Renal pelvis (tissue), 12 donors: ENCODE measurements at places on chromosomes 3 and 15. TPM values are rescaled to one million over a fixed set of nuclear protein-coding genes. Genes with fewer than 3 reads are reported as not detected.
A peak's percentile ranks its signal among the peaks of the same experiment; 100 is the strongest.

The ITGA11 gene
- polyA plus RNA-seq = 2.3 TPM

The CLRN1 gene
- not detected for polyA plus RNA-seq

DNA sequence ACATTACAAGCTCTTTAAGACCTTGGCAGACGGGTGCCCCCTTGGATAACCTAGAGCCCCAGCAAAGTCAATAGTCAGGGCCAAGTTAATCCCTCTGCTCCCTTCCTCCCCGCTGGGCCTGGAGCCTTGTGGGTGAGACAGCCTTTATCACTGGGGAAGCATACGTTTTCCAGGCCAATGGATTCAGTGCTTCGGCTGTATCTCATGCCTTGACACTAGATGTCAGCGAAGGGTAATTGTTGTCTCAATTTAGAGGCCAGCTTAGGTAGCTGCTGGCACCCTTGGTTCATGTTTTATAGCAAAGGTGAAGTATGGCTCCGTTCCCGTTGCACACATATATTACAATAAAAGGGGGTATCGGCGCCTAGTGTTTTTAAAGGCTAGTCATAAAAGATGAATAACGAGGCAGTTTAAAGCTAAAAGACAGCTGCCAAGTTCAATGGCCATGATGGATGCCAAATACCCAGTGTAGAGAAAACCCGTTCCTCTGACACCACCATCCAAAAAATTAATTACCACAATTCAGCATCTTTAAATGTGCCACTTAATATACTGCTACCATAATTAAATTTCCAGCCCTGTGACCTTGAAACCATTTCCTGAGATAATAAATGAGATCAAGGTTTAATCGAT is 52.3 kb upstream of the BNIP2 start:
- DNase-seq = no peak

DNA sequence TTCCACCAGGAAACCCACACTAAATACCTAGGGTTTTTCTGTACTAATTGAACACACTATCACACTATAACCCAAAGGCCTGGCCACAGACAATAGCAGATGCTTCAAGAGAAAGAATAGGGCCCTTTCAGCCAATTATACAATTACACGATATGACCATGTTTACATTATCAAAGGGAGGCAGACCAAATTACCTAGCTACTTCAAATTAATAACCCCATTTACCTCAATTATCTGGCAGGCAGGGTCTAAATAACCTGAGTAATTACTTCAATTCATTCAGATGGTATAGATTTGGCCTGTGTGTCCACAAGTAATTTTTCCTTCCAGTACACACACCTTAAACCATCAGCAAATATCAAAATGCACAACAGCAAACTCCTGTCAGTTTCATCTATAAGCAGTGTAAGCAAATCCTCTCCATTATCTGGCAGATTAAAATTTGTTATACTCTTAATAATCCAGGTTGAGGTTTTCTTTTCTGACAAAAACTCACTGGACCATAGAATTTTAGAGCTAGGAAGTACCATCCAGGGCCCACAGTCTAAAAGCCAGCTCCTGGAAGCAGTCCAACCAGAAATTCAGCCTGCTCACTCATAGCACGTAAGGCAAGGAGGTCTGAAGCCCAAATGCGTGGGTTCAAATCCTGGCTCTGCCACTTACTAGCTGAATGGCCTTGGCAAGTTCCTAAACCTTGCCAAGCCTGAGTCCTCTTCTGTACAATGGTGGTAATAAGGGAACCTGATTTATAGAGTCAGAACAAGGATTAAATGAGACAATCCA is 51.8 kb downstream of the RFTN1 start:
- DNase-seq = no peak

- DNase-seq = no peak
These were observed 42.9 kb downstream of the IDH2 start for GRCh38 chr15:90059208-90059985.

DNA sequence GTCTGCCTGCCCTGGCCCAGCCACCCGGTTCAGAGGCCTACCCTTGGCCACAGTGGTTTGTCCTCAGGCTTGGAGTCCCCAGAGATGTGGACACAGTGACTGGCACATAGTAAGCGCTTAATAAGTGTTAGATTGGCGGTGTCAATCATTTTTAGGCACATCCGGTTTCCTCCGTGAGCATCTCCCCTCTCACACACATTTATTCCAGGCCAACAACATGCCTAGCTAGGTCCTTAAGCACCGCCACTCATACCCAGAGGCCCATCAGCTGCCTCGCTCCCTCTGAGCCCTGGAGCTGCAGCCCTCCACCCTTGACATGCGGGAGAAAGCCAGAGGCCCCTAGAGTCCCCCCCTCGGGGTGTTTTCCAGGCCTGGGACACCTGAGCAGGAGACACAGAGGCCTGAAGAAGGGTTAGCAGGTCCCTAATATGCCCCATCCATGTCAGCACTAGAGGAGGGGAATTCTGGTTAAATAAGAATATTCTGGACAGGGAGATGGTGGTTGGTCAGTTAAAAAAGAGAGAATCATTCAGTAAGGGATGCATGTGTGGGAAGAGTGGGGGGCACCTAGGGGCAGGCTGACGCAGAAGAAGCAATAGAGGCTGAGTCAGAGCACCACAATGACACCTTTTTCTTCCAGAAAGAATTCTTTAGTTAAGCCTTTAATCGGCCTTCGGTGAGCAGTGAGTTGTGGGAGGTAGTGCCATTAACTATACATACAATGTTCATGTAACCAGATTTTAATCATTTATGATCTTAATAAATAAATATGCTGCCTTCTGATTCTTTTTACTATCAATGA is 22.3 kb downstream of the NR2F2 start:
- DNase-seq = peak; percentile 14

GRCh38 chr3:114093596-114093995 is 37.1 kb downstream of the QTRT2 start:
- DNase-seq = peak; percentile 26

DNA sequence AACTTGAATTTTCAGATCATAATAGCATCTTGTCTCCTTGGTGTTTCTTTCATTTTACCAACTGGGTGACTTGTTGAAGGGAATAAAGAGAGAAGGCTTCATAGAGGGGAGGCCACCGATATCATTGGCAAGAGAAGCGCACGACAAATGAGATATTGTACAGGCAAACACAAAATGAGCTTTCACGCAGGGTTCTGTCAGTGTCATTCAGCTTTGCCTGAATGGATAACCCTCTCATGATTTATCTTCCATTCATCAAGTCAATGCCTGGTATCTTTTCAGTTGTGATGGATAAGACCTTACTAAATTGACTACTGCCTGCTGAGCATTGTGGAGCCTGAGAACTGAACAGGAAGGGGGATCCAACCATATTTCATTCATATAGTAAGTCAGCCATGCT is 188.6 kb upstream of the EPHA3 start:
- DNase-seq = no peak

DNA sequence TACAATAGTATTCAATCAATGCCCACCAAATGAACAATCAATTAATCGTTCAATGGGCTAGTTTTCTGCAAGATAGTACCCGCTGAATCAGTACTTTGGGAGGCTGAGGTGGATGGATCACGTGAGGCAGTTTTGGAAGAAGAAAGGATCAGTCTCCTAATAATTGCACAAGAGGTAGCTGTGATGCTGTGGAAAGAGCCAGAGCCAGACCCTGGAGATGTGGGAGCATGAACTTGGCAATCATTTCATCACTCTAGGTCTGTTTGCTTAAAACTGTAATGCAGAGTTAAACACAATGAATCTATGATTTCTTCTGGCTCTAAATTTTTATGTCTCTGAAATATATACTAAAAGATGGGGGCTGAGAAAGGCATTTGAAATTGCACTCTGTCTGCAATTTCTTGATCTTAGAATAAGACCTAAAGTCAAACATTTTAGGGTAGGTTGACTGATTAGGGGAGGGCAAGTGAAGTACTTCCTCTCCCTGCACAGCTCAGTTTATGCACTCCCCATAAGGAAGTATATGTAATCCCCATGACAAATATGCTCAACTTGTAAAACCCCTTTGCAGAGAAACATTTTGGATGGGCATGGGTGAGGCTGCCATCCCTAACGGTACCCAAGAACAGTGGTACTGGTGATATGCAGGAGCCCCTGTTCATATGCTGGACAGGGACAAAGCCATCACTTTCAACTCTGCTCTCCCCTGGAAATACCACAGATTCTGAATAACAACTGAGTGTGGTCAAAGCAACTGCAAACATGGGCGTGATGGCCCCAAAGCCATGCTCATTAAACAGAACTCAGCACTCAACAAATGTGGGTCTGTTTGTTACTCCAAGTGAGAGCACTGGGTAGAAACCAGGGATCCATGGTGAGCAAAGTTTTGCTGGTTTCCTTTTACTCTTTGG is 28.6 kb upstream of the SPATA12 start:
- no peak for DNase-seq

- no peak for DNase-seq
These were observed 22.3 kb upstream of the PSTPIP1 start for GRCh38 chr15:76972389-76973361.

GRCh38 chr15:23411841-23412240 is 35.2 kb downstream of the GOLGA6L2 start:
- DNase-seq = no peak

The WNT7A gene
- polyA plus RNA-seq = not detected

DNA sequence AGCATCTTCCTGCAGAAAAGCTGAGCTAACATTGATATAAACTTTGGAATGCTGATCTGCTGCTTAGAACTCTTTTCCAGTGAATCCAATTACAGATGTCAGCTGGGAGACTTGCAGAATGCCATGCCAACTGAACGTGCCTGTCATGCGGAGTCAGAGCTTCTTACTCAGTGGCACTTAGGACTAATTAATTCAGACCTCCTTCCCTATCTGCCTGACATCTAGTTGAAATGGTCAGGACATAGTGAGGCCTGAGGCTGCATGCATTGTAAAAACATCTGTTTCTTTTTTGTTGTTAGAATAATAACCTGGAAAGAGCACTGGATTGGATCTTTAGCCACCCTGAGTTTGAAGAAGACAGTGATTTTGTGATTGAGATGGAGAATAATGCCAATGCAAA is 112.6 kb downstream of the USP13 start:
- no peak for DNase-seq

DNA sequence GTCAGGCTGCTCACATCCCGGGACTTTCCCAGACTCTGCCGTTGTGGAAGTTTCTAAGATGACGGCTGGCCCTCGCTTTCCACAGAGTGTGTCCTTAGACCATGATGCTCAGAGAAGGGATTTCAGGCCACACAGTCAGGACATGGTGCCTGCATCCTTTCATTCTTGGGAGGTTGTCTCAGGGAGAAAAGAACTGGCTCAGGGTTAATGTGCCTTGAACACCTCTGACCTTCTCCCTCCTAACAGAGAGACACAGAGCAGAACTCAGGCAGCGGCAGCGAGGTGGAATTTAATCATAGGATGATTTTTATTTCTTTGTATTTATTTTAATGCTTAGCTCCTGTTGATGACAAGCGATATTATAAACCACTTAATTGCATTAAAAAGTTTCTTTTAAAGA is 96.9 kb upstream of the ATP2B2 start:
- DNase-seq = peak; percentile 55

The ENTPD3 gene
- polyA plus RNA-seq = 2.0 TPM

GRCh38 chr3:33957176-33957575 is 158.7 kb downstream of the PDCD6IP start:
- DNase-seq = no peak

The LRRIQ4 gene
- not detected for polyA plus RNA-seq
